ENCODE measurements at places on chromosomes 3 and 15. TPM values are rescaled to one million over a fixed set of nuclear protein-coding genes. Genes with fewer than 3 reads are reported as not detected.

DNA sequence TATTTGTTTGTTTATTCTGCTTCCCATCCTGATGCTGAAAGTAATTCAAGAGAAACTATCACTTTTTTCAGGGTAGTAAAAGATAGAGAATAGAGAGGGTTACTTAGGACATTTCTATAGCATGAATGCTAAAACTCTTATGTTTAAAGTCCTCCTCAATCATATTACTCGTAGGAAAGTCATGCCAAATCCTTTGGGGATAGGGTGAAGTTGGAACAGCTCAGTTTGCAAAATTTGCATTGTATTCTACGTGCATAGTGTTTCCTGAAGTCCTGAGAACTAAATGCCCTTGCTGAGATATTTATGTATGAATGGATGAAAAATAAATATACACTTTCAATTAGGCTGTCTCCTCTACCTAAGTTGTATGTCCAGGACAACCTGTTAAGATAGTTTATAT, 14.6 kb downstream of the PLSCR5 start:
- no peaks in the 10 kb centered on the region for H3K36me3 ChIP-seq
- H3K27ac ChIP-seq, result no peak overlapping the region
- no peaks in the 10 kb centered on the region for H3K4me1 ChIP-seq
- no peaks in the 10 kb centered on the region for H3K27me3 ChIP-seq

LOXL1 gene
- 260 TPM for total RNA-seq

DNA sequence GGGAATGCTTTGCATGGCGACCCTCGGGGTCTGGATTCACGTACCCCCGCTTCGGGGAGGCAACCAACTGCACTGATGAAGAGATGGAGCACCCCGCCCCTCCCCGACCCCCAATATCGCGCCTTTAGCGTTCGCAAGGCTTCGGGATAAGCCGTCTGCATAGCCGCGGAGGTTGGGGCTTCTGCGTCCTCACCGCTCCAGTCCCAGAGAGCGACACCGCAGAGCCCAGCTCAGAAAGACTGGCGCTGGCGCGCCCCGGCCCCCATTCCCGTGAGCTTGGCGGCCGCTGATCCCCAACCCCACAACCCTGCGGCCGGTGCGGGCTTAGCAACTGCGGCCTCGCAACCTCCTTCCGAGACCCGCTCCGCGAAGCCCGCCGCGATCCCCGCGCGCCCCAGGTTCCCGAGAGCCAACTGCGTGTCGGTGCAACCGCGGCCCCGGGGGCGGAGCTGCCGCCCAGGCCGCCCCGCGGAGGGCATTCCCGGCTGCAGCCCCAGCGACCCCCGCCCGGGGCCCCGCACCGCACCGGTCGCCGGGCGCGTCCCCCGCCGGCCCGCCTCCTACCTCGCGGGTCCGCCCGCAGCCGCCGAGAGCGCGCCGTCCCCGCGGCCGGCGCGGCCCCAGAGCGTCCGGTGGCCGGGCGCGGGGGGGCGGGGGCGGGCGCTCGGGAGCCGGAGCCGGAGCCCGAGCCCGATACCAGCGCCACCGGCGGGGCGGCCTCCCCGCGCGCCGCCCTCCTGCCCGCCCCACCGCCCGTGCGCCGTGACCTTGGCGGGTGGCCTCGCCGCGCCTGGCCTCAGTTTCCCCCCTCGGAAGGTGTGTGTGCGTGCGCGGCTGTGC, 79.5 kb downstream of the IQSEC1 start:
- H3K36me3 ChIP-seq, result no peaks in the 10 kb centered on the region
- no peaks in the 10 kb centered on the region for H3K27me3 ChIP-seq
- peaks cover 5% of the 10 kb centered on the region for H3K4me1 ChIP-seq
- DNase-seq, result no peak
- H3K27ac ChIP-seq, result peak overlapping the region; percentile 95

- no peaks in the 10 kb centered on the region for H3K27me3 ChIP-seq
- no peaks in the 10 kb centered on the region for H3K36me3 ChIP-seq
- no peak for DNase-seq
- H3K4me1 ChIP-seq, result no peaks in the 10 kb centered on the region
- no peak overlapping the region for H3K4me3 ChIP-seq
- H3K27ac ChIP-seq, result no peak overlapping the region
These were observed 55.2 kb downstream of the PLD1 start for GRCh38 chr3:171755015-171755589.

GREM1 gene
- not detected for total RNA-seq

DNA sequence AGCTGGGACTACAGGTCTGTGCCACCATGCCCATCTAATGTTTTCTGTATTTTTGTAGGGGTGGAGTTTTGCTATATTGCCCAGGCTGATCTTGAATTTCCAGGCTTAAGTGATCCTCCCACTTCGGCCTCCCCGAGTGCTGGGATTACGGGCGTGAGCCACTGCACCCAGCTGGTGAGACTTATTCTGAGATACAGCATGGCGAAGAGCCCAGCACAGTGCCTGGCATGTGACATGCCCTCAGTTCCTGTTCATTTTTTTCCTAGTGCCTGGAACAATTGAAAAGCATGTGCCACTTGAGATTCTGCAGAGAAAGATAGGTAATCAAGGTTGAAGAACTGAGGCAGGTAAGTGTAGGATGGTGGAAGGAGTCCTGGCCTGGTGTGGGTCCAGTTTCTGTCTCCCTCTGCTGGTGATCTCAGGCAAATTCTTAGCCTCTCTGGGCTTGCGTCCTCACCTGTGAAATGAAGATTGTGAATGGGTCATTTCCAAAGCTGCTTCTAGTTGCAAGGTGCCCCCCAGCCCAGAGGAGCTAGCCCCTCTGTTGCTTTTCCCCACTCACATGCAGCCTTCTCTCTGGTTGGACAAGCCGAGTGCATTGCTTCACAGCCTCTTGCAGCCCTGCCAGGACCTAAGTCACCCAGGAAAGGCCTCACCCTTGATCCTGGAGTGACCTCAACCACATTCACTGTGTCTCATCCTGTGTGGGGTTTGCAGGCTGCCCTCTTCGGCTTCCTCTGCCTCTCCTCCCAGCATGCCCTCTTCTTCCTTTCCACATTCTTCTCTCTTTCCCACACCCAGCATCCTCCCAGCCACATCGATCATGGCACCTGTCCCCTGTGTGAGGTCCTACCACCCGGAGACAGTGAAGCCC, 4.3 kb upstream of the RHCG start:
- no peaks in the 10 kb centered on the region for H3K36me3 ChIP-seq
- H3K27ac ChIP-seq, result no peak overlapping the region
- H3K4me3 ChIP-seq, result no peak overlapping the region
- peak; percentile 21 for DNase-seq

BSN gene
- 0.85 TPM for total RNA-seq

DNA sequence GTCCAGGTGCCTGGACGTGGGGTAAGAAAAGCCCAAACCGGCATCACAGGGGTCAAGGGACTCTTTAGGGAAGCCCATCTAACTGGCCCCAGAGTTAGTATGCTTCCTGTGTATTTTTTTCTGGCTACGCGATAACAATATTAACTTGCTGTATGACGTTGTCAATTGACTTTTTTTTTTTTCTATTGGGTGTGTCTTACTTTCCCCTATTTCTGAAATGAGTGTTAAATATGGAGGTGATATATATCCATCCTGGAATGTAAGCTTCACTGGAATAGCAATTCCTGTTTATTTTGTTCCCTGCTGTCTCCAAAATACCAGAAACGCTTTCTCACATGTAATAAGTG, 598 bp upstream of the GMNC start:
- no peak for DNase-seq
- no peaks in the 10 kb centered on the region for H3K4me1 ChIP-seq
- H3K4me3 ChIP-seq, result peak overlapping the region; percentile 76
- no peaks in the 10 kb centered on the region for H3K27me3 ChIP-seq
- H3K36me3 ChIP-seq, result no peaks in the 10 kb centered on the region
- H3K27ac ChIP-seq, result peak overlapping the region; percentile 62

DNA sequence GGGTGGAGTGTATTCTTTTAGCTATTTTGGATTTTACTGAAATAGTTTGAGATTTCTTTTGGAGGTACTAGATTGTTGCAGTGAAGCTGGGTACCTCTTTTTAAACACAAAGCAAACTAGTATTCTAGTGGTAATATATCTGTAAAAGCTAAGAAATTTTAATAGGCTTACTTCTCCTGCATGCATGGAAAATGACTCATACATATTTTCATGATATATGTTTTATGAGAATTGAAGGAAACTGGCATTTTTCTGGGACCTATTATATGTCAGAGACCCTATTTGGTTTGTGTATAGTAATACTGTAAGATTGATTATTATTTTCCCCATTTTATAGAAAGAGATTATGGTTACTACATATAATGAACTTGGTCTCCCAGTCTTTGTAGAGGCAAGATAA, 851.0 kb downstream of the DIPK2A start:
- no peaks in the 10 kb centered on the region for H3K36me3 ChIP-seq
- no peak overlapping the region for H3K4me3 ChIP-seq
- no peaks in the 10 kb centered on the region for H3K27me3 ChIP-seq
- no peak overlapping the region for H3K27ac ChIP-seq

- no peaks in the 10 kb centered on the region for H3K27me3 ChIP-seq
- peak overlapping the region; percentile 73 for H3K27ac ChIP-seq
- DNase-seq, result peak; percentile 36
- H3K36me3 ChIP-seq, result no peaks in the 10 kb centered on the region
These were observed 29.1 kb upstream of the ELP6 start for GRCh38 chr3:47542471-47543173.

DNA sequence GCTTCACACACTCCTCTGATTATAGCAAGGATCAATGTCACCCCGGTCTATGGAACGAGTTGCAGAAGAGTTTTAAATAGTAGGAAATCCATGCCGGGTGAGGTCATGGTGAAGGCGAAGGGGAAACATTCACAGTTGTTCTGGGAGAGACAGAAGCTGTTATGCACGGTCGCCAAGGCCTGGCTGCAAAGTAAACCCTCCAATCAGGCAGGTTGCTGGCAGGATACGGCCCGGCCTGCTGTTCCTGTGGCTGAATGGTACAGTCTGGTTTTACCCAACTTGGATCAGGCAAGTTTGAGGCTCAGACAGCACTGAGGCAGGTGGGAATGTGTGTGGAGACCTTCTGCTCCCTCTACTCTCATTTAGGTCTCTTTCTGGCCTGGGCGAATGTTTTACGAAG, 45.3 kb upstream of the ATP2B2 start:
- H3K36me3 ChIP-seq, result no peaks in the 10 kb centered on the region
- no peaks in the 10 kb centered on the region for H3K27me3 ChIP-seq
- no peak overlapping the region for H3K4me3 ChIP-seq
- no peak for DNase-seq

GOLGA8K gene
- not detected for total RNA-seq

DNA sequence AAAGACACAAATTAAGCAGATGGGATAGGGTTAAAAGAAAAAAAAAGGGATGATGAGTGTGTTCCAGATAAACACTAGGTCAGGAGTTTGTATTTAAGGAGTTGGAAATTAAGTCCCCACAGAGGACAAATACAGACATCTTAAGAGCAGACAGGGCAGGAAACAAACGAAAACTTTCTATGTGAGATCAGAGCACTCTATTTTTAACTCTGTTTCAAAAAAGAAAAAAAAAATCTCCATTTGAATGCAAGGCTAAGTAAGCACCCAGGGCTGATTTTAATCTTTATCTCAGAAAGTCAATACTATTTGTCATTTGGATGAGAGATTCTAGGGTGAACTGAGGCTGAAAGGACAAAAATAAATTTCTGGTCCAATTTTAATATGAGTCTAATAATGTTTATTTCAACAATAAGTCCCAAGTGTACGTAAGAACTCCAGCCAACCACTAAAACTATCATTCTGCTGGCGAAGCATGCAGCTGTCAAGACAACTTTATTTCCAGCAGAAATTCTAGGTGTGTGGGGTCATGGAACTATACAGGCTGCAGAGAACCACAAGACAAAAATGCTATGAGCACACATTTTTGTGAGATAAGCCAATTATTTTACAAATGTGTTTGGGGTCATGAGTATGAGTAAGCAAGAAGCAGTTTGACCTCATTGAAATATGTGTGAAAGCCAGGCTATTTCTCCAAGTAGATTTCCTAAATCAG, 186.1 kb downstream of the FMN1 start:
- H3K4me1 ChIP-seq, result no peaks in the 10 kb centered on the region
- no peaks in the 10 kb centered on the region for H3K27me3 ChIP-seq
- peak overlapping the region; percentile 68 for H3K27ac ChIP-seq
- H3K4me3 ChIP-seq, result no peak overlapping the region
- H3K36me3 ChIP-seq, result no peaks in the 10 kb centered on the region
- DNase-seq, result no peak

GOLGA8J gene
- total RNA-seq, result 0.75 TPM

GRCh38 chr15:30650012-30650929, 24.3 kb downstream of the ARHGAP11B start:
- no peak overlapping the region for H3K4me3 ChIP-seq
- H3K27me3 ChIP-seq, result no peaks in the 10 kb centered on the region
- no peaks in the 10 kb centered on the region for H3K4me1 ChIP-seq
- no peak for DNase-seq

DNA sequence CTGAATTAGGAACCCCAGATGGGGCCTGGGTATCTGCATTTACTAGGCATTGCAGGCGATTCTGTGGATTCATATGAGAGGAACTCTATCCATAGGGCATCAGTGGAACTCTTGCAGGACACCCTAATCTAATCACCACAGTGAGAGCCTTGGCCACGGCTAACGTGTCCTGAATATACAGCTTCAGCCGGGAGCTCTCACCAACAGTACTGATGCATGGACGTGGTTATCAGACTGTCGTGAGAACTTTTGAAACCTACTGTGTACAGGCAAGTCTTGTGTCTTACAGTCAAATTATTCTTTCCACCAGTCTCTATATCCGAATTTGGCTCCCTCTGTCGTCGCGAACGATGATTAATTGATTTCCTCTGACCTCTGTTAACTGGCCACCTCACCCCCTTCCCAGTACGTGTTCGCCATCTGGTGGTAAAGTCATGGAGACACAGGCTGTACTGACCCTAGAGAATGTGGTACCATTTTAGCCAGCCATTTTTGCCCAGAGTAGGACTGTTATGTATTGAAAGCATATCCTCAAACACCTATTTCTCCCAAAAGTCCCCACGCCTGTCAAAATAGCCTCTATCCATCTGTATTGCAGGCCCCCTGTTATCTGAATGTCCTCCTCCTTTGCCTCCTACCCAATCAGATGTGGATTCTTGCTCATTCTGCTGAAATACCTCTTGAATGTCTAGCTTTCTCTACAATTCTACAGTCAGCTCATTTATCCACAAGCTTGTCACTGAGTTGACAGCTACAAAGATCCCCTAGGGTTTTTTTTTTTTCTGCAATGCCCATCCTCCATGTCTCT, 39.7 kb downstream of the GLDN start:
- no peak overlapping the region for H3K27ac ChIP-seq
- DNase-seq, result peak; percentile 85
- peaks cover 3% of the 10 kb centered on the region for H3K36me3 ChIP-seq
- H3K27me3 ChIP-seq, result no peaks in the 10 kb centered on the region
- no peak overlapping the region for H3K4me3 ChIP-seq

Measured in ascending aorta (tissue), 2 donors.